Vagina (tissue), 2 donors: ENCODE measurements at places on chromosomes 13 and 19.

DNA sequence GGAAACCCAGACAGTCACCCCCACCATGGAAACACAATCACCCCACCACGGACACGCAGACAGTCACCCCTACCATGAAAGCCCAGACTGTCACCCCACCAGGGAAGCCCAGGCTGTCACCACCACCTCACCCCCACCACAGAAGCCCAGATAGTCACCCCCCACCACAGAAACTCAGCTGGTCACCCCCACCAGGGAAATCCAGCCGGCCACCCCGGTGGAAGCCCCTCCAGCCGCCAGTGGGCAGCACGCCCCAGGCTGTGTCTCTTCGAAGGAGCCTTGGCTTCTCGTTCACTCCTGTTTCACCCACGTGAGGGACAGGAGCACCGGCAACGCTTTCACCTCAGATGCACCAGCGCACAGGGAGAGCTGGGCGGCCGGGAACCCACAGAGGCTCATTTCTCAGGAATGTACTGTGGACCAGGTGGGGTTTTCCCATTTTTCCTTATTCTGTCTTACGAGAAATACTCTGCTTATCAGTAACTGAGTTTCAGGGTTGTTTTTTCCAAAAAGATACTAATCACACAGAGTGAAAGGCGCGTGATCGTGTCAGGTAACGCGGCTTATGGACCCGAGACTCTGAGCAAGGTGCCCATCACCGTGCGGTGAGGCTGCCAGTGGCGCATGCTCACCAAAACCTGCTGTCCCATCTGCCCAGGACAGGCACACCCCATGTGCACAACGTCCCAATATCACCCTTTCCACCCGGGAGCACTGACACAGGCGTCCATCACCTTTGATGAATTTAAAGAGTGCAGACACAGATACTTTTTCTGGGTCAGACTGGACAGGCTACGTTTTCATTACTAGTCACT is 28.0 kb downstream of the CARS2 start:
- DNase-seq: no peak

DNA sequence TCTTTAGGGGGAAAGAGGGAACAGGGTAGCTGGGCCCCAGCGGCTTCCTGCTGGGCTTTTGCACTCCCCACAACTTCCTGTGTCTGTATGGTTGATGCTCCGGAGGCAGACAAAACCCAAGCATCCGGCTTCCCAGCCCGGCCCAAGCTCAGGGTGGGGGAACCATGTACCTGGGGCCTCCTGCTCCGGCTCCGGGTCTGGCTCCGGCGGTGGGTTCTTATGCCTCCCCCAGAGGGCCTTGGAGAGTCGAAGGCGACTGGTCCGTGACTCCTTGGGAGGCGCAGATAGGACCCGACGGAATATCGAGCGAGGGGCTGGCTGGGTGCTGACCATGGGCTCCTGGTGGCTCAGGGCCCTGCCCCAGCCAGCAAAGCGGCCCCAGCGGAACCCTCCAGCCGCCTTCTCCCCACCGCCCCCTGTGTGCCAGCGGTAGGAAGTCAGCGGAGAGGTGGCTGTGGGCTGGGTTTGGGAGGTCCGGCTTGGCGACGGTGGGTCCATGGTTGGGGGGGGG is 428 bp downstream of the RASAL3 start:
- DNase-seq: no peak

DNA sequence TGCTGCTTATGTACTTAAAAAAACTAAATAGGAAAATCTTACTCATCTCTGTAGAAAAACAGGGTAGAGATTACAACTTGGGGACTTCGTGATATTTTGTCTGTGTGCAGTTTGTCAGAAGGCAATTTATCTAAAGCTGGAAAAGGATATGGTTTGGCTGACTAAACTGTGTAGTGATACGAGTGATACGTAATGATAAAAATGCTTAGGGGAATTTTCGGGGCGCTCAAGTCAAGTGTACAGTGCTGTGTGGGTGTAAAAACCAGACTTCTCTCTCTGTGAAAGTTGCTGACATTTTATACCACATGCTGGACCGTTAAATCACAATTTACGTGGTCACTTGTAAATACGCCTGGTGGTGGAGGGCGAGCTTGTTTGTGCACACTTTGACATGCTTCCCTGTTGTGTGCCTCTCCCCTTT is 221.7 kb downstream of the KCNRG start:
- no peak for DNase-seq

DNA sequence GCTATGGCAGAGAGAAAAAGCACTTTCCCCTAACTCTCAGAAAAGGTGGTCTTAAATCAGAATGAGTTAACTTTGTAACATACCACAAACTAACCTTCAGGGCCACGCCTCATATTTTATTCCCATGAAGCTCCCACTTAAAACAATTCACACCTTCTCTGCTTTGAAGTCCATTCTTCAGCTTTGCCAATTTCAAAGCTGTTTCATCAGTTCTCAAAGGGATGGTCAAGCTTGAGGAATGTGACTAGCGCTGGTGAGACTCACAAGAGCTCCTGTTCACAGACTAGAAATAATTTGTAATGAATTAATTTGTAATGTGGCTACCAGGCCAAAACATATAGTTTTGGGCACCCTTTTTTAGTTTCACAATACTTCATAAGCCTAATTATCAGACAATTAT is 68.2 kb downstream of the STK24 start:
- DNase-seq: no peak

DNA sequence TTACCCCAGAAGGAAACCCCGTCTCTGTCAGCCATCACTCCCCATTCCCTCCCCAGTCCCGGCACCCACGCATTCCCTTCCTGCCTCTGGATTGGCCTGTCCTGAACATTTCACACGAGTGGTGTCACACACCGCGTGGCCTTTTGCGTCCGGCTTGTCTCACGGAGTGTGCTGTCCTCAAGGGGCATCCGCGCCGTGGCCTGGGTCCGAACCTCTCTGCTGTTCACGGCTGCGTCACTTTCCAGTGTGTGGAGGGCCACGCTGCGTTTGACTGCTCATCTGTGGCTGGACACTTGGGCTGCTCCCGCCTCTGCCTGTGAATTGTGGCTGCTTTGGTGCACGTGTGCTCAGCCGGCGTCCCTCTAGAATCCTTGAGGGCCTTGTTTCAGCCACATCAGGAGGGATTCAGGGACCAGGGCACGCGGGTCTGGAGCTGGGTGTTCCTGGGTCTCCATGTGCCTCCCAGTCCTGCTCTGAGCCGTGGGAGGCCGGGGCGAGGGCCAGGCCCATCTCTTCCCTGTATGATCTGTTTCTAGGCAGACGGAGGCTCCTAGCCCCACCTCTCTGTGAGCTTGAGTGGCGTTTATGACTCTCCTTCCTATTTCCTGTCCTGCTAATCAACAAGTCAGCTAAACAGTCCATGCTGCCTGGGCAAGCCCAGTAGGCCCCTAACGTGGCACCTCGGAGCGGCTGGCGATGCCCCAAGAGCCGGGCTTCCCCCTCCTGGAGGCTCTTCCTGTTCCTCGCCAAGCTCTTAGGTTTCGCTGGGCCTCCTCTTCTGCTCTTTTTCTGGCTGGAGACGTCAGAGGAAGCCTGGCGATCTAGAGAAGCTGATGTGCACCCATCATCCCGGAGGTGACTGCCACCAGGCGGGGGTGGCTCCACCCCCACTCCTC is 8.1 kb downstream of the STK11 start:
- no peak for DNase-seq

GRCh38 chr19:33320636-33321035 is 18.3 kb upstream of the CEBPA start:
- DNase-seq: no peak

DNA sequence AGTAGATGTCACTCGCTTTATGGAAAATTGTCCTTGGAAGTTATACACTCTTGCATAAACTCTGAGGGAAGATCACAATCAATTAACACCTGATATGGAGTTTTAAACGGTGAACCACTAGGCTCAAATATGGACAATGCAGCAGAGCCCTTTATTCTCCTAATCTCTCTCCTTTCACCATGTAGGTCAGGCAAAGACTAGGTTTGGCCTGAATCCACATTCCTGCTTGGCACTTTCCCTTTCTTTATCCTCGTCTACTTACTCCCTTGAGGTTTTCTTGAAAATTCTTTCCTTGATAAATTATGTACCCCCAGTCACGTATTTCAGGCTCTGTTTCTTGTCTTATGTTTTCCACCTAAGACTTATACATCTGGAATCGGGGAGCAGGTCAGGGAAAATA is 751.7 kb downstream of the DACH1 start:
- DNase-seq: no peak

- no peak for DNase-seq
Observed at GRCh38 chr13:41312176-41312500, 1.1 kb downstream of the NAA16 start.

- no peak for DNase-seq
Observed at GRCh38 chr19:28737021-28737895, 475.7 kb downstream of the UQCRFS1 start.

- no peak for DNase-seq
Observed at GRCh38 chr13:114140131-114140905, 7.9 kb upstream of the RASA3 start.

- no peak for DNase-seq
Observed at GRCh38 chr19:1384478-1385110, 887 bp downstream of the NDUFS7 start.

GRCh38 chr13:27264181-27264580 is 6.4 kb upstream of the RASL11A start:
- DNase-seq: no peak

DNA sequence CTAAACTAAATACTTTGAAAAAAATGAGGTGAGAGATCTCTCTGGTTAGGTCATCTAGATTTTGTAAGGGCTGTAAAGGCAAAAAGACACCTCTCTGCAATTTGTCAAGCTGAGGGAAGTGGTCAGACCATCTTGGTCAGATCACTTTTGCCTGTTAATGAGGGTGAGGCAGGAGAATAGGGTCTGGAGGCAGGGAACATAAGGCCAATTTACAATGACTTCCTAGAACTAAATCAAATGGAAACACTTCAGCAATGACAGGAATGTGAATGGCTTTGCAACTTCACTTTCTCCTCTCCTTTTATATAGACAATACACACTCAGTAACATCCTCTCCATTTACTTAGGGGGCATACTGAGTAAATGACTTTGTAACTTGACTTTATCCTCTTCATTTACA is 1653.4 kb downstream of the SLITRK5 start:
- no peak for DNase-seq

GRCh38 chr13:71618159-71618558 is 248.8 kb downstream of the DACH1 start:
- no peak for DNase-seq

- no peak for DNase-seq
Observed at GRCh38 chr13:103540382-103540765, 474.2 kb upstream of the SLC10A2 start.

DNA sequence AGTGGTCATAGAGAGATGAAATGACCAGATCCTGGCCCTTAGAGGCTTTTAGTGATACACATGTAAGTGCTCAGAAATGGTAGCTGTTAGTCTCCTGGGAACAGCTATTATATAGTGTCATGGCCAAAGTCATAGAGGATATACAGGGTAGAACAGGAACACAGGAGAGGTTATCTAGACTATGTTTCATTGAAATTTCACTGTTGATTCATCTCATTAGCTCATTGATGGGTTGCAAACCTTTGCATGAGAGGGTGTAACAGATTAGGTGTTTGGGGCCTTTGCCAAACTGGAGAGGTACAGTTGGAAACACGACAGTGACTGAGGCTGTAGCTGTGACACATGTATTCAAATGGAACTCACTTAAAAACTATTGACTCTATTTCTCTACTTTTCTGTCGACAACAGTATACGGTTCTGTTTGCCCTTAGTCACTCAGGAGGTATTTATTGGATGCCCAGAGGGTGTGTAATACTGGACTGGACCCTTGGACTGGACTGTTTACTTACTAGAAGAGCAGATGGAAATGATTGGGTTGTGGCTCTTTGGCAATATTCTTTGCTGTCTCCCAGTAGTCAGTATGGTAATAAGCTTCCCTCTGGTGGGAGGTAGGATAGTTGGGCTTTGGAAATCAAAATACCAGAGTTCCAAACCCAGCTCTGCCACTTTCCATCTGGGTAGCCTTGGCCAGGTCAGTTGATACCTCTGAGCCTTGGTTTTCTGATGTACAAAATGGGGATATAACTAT is 29.8 kb downstream of the ARHGAP35 start:
- DNase-seq: no peak

GRCh38 chr13:20998649-20999415 is 62.6 kb downstream of the LATS2 start:
- no peak for DNase-seq

GRCh38 chr13:91767651-91768050 is 369.2 kb downstream of the GPC5 start:
- no peak for DNase-seq

DNA sequence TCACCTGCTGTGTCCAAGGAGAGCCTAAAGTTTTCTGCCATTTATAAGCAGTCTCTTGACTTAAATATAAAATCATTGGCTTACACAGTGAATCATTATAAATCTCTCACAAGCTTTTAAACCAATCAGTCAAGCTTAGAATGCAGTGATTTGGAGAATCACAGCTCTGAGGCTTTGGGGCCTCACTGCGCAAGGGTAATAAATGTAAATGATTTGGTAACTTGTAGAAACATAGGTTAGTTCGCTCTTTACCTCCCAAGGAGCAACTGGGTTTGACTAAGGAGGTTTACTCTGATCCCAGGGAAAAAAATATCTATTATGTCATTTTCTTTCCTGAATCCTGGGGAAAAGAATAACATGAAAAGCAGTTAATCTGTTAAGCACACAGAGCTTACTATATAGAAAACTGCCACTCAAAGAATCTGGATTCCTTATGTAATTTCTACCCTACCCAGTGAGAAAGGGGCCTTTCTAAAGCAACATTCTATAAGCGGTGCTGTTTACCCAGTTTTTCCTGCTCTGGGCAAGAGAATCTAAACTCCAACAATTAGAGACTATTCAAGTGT is 128.2 kb downstream of the MZT1 start:
- no peak for DNase-seq

GRCh38 chr19:38642176-38642575 is 5.3 kb upstream of the ACTN4 start:
- DNase-seq: no peak

- no peak for DNase-seq
Observed at GRCh38 chr19:51607920-51608562, 22.2 kb downstream of the SIGLEC5 start.

- no peak for DNase-seq
Observed at GRCh38 chr19:1233115-1233667, 4.6 kb downstream of the CBARP start.

- no peak for DNase-seq
Observed at GRCh38 chr13:74732736-74733385, 598.7 kb upstream of the KLF12 start.

DNA sequence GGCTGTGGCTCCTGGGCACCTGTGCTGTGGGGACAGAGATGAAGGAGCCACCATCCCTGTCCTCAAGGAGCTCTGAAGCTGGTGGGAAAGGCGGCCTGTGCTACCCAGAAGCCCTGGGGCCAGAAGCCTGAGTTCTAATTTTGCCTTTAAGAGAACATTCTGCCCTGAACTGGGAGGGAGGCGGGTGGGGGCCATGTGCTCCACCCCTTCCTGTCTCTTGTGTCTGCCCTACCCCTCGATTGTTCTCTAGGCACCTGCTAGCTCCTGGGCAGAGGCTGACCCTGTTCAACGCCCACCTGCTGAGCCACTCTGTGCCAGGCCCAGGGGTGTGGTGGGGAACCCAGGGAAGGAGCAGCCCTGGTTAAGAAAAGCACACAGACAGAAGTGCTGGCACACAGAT is 5.9 kb downstream of the TRAPPC6A start:
- DNase-seq: no peak
